WERI-Rb-1 (cell line): ENCODE measurements at places on chromosomes 6 and 20.

DNA sequence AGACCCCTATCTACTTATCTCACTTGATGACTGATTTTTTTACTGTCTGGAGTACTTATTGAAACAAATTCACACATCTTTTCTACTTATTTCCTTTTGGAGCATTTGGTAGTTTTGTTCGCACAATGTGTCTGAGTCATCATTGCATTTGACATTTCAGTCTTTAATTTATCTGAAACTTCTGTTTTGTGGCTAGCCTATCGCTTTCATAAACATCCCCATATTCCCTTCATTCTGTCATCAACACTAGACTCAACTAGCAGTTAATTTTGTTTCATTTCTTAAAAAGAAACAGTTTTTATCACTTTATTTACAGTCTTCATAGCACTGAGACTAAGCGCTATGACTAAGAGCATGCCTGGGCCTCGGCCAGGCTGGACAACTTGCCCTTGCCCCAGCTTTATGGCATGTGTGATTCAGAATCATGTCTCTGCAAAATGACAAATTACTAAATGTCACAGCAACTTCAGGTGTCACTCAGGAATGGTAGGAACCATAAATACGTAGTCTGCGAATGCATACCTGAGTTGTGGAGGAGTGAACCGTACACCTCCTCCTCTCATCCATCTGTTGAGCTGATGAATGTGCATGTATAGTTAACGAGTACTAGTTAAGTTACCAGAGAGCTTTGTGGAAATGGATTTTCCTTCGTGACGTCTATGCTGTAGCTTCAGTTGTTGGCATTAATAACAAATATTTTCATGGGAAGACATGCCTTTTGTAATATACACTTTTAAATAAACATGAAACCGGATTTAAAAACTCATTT, 16.2 kb downstream of the L3MBTL3 start:
- DNase-seq = no peak

- DNase-seq = no peak
Observed at GRCh38 chr20:56032251-56032650, 26.9 kb upstream of the CBLN4 start.

DNA sequence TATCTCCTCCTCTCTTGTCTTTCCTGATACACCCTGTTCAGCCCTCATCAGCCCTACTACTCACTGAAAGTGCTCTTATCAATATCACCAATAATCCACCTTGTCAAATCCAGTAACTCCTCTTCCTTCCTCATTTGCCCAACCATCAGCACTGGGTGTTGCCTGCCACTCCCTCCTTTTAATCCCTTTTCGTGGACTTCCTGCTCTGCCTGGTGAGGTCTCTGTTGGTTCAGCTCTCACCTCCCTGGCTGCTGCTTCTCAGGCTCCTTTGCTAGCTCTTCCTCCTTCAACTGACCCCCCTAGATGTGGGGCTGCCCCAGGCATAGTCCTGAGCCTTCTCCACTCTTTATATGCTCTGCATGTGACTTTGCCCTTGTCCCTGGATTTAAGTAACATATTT, 92.5 kb downstream of the PREP start:
- no peak for DNase-seq

DNA sequence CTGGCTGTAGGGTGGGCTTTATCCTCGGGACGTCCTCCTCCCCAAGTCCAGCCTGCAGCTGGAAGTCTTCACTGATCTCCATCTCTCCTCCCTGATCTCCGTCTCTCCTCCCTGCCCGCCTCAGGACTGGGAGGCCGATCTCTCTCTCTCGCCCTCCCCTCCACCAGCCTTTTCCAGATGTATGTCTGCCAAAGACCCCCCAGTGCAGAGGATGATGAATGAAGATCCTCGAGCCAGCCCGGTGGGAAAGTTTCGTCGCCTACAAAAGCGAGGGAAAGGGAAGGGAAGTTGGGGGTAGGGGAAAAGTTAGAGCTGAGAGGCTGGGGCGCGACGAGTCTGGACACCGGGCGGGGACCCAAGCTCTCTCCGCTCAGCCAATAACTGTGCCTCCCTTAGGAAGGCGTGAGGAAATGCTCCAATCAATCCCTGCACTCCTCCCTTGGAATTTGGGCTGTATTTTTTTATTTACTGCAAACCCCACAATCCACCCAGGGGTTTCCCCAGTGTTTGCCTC, 595 bp upstream of the SRF start:
- no peak for DNase-seq

- DNase-seq = no peak
Observed at GRCh38 chr6:114445846-114446245, 103.0 kb upstream of the HS3ST5 start.

GRCh38 chr6:133214267-133214666, 26.9 kb upstream of the EYA4 start:
- DNase-seq = no peak

DNA sequence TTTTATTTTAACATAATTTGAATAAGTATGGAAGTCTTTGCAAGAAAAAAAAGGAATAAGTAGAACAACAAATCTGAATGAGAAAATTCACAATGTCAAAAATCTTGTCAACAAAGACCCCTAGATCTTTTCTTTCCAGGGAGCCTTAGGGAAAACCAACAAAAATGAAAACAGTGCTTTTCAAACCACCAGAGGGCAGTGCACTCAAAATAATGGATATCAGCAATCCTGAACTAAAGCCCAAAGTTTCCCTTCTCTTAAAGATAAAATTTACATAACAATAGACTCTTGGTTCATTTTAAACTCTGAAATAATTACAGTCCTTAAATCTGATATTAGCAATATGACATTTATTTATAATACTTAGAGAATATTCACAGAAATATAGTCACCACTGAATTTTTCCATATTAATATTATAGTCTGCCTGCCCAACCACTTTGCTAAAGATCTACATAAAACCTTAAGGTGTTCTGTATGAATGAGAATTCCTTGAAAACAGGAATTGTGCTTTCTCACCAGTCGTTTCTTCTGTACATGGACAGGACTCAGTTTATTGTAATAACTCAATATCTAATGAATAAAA, 105.3 kb upstream of the BMP5 start:
- DNase-seq = peak; percentile 37

GRCh38 chr6:74519163-74519562, 686.7 kb downstream of the COL12A1 start:
- DNase-seq = no peak

DNA sequence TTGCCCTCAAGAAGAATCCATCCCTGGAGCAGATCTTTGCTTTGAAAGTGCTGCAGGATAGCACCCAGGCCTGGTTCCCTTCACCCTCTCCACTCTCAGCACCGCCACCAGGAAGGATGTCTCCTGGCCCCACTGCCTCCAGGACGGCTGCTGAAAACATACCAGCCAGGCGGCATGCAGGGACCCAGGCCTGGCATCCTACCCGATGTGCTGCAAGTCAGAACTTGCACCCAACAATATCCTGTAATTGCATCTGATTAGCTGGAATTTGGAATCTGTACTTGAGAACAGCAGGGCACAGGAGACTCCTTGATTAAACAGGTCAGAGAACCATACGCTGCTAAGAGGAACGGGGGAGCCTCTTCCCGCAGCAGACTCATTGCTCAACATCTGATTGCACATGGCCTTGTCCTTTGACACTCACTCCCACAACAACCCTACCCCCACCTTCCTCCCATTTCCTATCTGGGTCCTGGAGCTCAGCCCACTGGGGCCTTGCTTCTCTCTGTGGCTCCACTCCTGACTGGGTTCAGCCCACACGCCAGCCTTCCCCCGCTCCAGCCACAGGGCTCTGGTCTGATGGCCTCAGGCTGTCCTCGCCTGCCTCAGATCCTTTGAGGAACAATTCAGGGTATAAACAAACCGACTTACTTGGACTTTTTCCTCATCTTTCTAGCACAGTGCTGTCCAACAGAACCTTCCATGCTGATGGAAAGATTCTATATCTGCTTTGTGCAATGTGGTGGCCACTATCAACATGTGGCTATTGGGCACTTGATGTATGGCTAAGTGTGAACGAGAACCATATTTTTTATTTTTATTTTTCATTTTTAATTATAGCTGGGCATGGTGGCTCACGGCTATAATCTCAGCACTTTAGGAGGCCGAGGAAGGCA, 78.0 kb downstream of the FGD2 start:
- DNase-seq = no peak

- DNase-seq = no peak
Observed at GRCh38 chr6:51792273-51793030, 295.0 kb downstream of the PKHD1 start.

GRCh38 chr6:134204031-134204430, 113.9 kb downstream of the SGK1 start:
- no peak for DNase-seq

DNA sequence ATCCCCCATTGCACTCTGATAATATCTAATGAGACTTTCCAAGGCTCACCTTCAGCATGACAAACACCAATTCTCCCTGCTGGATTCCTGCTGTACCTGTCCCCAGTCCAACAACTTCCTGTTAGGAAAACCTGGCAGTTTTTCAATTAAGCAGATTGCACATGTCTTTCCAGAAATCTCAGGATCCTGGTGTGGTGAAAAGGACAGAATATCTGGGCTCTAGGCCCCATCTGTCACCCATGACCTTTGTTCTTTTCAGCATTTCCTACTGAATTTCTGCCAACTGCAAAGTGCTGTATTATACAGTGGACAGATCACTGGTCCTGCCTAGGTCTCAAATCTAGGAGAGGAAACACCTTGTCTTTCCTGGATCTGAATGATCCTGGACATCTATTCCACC, 27.7 kb upstream of the DTNBP1 start:
- no peak for DNase-seq

DNA sequence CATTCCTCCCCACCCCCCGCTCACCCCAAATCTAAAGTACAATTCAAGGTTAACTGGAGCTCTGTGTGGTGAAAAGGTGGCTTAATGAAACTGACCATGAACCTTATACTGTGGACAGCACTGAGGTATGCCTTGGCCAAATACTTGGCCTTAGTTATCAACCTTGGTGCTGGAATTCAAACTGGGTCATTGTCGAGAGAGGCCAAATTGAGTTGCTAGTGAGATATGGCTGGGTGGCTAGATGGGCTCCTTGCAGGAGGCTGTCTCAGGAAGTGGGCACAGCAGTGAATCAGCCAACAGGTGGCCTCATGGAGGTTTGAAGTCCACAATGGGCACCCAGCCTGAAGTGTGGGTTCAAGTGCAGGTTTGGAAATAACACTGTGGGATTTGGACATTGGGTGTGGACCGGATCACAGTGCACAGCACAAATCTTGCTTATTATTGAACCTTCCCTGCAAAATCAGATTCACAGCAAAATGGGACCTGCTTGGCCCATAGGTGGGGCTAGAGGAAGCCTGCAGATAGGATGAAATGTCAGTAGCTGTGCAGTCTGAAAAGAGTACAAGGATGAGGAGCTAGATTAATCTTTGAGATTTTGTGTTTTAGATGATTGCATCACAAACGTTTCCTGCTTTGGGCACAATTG, 5.6 kb upstream of the BTBD3 start:
- DNase-seq = peak; percentile 27

GRCh38 chr6:123769431-123769830, 34.2 kb upstream of the NKAIN2 start:
- no peak for DNase-seq

- DNase-seq = no peak
Observed at GRCh38 chr6:135173989-135174484, 7.1 kb upstream of the MYB start.
